ENCODE measurements at places on chromosomes 4 and X. TPM values are rescaled to one million over a fixed set of nuclear protein-coding genes. Genes with fewer than 3 reads are reported as not detected.

The P2RY10 gene
- total RNA-seq = not detected

The MRFAP1L1 gene
- total RNA-seq = 41.6 TPM

The RASSF6 gene
- not detected for total RNA-seq

The TEX13C gene
- total RNA-seq = not detected

The MAOB gene
- 4.6 TPM for total RNA-seq

The GASK1B gene
- 23.6 TPM for total RNA-seq

The USP51 gene
- 1.3 TPM for total RNA-seq

The PAGE2 gene
- not detected for total RNA-seq

The PPA2 gene
- 74.6 TPM for total RNA-seq

The NHS gene
- 3.8 TPM for total RNA-seq

- no peak overlapping the region for H3K4me3 ChIP-seq
- no peaks in the 10 kb centered on the region for H3K36me3 ChIP-seq
- DNase-seq = no peak
- H3K27ac ChIP-seq = no peak overlapping the region
These were observed 782.2 kb upstream of the LCORL start for GRCh38 chr4:18803781-18804180.

GRCh38 chr4:154305616-154306015 lies 186.0 kb downstream of the DCHS2 start:
- DNase-seq = no peak
- H3K4me1 ChIP-seq = no peaks in the 10 kb centered on the region
- no peaks in the 10 kb centered on the region for H3K36me3 ChIP-seq
- H3K4me3 ChIP-seq = no peak overlapping the region

GRCh38 chrX:15973946-15974345 lies 119.3 kb upstream of the AP1S2 start:
- H3K4me1 ChIP-seq = no peaks in the 10 kb centered on the region
- DNase-seq = peak; percentile 1
- no peaks in the 10 kb centered on the region for H3K27me3 ChIP-seq
- no peak overlapping the region for H3K4me3 ChIP-seq
- no peaks in the 10 kb centered on the region for H3K36me3 ChIP-seq
- H3K27ac ChIP-seq = no peak overlapping the region

- no peak overlapping the region for H3K27ac ChIP-seq
- no peaks in the 10 kb centered on the region for H3K4me1 ChIP-seq
- no peak overlapping the region for H3K4me3 ChIP-seq
- DNase-seq = no peak
These were observed 88.9 kb downstream of the RS1 start for GRCh38 chrX:18582910-18583493.

DNA sequence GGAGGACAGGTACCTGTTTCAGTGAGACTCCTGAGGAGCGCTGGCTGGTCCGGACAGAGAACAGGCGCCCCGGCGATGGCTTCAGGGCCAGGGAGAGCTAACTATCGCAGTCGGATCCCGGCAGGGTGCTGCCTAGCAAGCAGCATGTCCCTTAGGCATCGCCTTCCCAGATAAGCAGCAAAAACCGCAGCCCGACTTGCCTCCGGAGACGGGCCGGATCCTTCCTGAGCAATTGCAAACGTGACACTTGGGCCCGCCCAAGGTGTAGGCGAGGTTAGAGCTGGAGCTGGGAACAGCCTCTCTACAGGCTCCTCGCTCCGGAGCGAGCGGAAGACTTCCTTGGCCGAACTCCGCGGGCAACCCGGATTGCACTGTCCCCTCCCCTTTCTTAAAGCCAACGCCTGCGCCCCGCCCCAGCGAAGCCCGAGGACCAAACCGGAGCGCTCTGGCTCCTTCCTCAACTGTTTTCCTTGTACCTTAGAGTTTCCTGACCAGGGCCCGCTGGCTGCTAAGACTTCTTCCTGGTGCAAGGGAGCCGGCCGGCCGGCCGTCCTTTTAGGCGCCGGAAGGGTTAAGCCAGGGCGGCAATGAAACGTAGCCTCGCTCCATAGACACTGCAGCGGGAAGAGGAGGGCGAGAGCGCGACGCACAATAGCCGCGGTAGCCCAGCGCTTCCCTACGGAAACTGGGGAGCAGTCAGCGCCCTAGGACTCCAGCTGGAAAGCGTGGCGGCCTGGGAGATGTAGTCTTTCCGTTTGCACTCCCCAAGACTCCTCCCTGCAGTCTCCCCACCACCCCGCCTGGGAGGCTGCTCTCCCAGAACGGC lies at the start of gene OPHN1:
Gene OPHN1 (minus strand): TSS at position 341 of the 826 bp plus-strand sequence. CDS start 475 bp downstream, outside the sequence.
- H3K4me3 ChIP-seq = peak within 1 kb of the TSS; percentile 72
- DNase-seq = peak; percentile 77
- peak within 1 kb of the TSS; percentile 46 for H3K27ac ChIP-seq
- no peaks in the 10 kb centered on the region for H3K36me3 ChIP-seq
- no peaks in the 10 kb centered on the region for H3K27me3 ChIP-seq
- H3K4me1 ChIP-seq = no peaks in the 10 kb centered on the region

DNA sequence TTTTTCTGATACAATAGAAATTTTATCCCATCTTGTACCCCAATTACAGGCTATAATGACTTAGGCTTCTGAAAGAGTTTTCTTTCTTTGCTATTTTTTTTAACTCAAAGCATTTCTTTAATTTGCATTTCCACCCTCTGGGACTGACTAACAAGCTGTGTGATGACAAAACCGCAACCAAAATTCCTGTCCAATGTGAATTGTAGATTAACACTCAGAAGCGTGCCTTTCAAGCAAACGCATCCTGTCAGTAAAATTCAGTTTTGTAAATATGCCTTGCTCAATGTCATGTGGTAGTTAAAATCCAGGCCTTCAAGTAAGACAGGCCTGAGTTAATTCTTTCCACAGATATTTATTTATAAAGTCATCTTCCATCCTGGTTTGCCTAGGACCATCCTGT lies 50.3 kb downstream of the STK32B start:
- no peak for DNase-seq
- no peak overlapping the region for H3K4me3 ChIP-seq
- no peak overlapping the region for H3K27ac ChIP-seq
- no peaks in the 10 kb centered on the region for H3K36me3 ChIP-seq

DNA sequence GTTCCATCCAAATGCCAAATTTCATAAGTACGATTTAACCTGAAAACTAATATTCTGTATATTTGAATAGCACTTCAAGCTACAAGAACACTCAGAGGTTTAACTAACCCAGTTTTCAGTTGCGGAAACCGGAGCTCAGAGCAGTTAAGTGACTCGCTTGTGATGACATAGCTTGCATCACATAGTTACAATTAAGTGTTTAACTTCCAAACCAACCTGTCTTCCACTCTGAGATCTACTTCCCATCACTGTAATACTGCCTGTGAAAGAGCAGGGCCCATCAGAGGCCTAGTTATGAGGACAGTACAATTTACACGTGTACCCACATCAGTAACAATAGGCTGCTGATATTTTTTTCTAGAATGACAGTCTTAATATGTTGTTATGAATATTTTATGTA lies 120.3 kb downstream of the MAD2L1 start:
- no peak for DNase-seq
- H3K4me1 ChIP-seq = no peaks in the 10 kb centered on the region
- H3K27ac ChIP-seq = no peak overlapping the region
- no peak overlapping the region for H3K4me3 ChIP-seq

DNA sequence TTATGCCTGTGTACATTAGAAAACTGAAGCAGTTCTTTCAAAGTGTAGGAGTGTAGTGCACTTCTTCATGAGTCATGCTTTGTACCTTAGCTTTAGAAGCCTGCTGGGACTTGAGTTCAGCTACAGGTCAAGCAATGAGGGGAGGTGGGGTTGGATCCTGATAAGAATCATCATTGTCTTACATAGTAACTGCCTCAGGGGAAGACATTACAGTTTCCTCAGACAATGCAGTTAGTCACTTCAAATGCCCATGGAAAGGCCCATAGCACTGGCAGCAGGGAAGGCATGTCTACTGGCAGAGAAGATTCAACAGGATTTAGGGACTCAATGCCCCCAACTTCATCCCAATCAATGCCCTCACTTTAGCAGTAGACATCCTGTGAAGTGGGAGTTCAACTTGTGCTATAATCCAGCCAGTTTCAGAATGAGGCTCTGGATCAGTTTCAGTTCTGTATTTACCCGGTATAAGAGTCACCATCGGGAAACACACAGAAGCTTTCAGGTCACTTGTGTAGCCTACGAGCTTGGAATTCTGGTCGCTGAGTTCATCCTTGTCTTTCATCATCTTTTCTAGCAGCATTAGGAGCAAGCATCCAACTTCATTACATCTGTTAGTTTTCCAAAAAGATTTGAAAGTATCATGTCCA lies 1216.5 kb downstream of the RAPGEF2 start:
- H3K4me1 ChIP-seq = no peaks in the 10 kb centered on the region
- H3K27ac ChIP-seq = no peak overlapping the region
- H3K27me3 ChIP-seq = no peaks in the 10 kb centered on the region

DNA sequence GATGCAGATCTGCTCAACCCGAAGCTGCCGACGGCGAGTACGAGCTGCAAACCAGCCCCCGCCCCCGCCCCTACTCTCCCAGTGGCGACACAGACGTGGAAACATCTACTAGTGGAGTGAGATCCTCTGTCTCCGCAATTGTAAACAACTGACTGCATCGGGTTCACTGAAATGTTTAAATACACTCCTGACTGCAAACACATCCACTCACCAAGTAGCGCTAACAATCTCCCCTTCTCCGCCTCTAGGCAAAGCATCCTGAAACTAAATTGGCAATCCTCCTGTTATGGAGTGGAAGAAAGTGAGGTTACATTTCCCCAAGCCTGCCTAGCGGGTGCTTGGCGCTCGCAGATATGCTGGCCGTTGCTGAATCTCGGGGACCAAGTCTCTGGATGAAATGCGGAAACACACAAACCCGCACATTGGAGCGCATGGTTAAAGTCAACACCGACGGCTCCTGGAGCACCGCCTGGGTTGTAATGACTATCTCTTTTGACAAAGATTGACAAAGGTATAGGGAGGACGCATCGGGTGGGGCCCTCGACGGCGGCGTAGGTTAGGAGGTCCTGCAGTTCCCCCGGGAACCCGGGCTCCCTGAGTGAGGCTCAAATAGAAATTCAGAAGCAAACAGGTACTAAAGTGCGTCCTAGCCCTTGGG lies 117.0 kb upstream of the TEX13C start:
- peaks cover 14% of the 10 kb centered on the region for H3K27me3 ChIP-seq
- H3K27ac ChIP-seq = no peak overlapping the region
- H3K36me3 ChIP-seq = no peaks in the 10 kb centered on the region
- DNase-seq = no peak
- H3K4me3 ChIP-seq = no peak overlapping the region
- no peaks in the 10 kb centered on the region for H3K4me1 ChIP-seq

All from fibroblast of lung (primary cell).